ENCODE measurements at places on chromosomes 11 and 22.

DNA sequence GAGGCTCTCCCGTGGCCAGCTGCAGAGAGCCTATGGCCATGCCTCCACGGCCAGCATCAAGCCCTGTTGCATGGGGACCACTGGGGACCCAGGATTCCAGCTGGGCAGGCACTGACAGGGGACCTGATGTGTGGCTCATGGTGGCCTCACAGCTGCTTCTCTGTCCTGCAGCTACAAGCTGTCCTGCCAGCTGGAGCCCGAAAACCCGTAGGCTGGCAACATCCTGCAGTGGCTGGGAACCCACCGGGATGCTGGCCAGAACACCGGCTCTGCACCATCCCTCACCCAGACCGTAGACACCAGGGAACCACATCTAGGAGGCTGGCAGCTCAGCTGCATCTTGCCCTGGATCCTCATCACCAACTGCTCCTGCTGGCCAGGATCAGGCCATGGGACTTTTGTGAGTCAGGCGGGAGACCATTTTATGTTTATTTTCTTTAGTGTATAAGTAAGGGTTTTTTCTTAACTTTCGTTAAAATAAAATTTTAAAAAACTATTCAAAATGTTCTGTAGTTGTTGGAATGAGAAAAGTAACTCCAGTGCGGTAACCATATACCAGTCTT lies 7.9 kb downstream of the RGL4 start:
- DNase-seq: no peak

DNA sequence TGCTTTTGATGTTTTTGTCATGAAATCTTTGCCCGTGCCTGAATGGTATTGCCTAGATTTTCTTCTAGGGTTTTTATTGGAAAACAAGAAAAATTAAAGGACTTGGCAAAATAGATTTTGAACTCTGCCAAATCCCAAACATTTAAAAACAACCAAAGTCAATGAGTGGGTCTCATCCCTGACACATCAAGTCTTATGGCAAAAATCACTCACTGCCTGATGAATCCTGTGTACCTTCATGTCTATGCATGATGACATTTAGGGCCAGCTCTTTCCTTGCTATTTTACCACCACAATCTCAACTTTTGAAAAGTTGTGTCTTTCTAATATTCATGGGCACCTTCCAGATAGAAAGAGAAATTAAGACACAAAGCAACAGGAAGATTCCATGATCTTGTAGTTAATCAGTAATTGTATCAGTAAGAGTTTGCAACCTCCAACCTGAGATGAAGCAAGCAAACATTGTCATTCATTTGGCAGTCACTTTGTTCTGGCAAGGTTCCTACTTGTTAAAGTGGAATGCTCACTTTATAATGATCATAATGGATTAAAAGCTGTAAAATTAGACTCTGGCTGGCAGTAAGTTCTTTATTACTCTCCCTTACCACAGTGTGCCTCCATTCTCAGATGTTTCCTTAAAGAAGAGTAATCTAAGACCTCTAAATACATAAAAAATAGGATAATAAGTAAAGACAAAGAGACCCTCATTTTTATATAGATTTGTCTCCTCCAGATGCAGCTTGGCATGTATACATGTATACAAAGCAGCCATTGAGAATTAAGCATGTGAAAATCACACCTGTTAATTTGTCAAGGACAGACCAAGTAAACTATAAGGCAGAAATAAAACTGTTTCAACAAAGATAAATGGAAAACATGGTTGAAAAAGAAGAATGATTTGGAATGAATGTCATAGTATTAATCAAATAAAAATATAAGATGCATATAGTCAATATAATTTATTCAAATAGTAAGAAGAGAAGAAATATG lies 51.6 kb downstream of the ETS1 start:
- DNase-seq: no peak

DNA sequence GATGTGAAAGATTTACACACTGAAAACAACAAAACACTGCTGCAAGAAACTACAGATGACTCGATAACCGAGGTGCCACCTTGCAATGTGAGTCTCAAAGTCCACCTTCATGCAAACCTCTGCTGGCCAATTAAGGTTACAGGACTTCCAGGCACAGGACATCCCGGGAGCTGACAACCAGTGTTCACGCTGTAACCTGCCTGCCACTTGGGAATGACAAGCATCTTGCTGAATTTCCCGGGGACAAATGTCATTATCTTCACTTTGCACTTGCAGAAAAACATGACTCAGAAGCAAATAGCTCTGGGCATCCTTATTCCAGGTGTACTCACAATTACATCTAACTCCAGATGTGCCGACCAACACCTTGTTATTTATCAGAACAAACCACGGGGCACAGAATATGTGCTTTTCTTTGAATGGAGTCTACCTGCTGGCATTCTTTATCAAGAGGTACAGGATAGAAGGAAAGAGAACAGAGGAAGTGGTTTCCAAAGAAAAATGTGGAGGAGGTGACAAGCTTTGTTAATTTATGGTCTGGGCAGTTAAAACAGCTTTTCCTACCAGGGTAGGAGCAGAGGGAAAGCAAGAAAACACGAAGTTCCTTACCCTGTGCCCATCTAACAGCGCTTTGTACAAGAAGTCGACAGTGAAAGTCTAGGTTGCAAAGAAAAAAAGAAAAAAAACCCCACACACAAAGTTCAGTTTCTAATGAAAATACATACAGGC lies 72.3 kb downstream of the SHANK2 start:
- DNase-seq: no peak

DNA sequence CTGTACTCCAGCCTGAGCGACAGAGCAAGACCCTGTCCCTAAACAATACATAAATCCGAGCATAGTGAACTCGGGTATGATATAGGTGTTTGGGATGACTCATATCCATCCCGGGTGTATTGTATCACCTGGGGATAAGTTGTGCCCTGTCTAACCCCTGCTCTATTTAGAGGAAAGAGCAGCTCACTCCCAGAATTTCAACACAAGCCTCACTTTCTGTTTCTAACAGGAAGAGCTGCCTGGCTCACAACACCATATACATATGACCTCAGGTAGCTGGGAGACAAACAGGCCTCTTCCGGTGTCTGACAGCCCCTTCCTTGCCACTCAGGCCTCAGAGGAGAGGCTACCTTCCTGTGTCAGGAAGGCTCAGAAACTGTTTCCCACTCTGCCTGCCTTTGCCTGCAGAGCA lies 9.9 kb upstream of the MICALL1 start:
- no peak for DNase-seq

- no peak for DNase-seq
These were observed 6.5 kb downstream of the ADORA2A start for GRCh38 chr22:24433828-24434470.

- DNase-seq: no peak
These were observed 842 bp downstream of the HEPACAM start for GRCh38 chr11:124934862-124935547.

DNA sequence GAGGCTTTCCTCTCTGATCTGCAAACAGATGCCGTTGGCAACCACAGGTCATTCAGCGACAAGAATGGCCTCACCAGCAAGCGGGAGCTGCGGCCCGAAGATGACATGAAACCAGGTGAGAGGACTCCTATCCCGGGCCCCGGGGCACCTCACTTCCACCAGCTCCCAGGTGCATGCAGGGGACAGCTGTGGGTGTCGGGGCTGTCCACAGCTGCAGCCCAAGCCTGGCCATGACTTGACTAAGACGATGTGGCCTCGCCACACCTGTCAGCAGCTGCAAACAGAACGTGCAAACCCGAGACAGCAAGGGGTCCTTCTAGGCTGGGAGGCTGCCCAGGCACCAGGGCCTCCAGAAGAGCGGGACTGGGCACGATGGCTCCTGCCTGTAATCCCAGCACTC lies 3.6 kb downstream of the GAL start:
- DNase-seq: no peak

DNA sequence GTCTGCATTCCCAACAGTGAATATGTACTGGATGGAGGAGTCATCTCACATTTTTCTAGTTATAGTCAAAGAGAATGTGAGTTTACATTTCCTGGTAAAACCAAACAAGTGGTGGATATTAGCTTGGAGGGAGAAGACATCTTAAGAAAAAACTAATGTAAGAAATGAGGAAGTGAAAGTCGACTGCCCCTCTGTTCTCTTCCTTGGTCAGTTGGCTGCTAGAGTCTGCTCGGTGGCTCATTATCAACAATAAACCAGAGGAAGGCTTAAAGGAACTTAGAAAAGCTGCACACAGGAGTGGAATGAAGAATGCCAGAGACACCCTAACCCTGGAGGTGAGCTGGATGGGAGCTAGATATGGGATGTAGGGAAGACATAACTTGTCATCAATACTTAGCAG lies 5.8 kb downstream of the SLC22A9 start:
- no peak for DNase-seq

GRCh38 chr11:33819278-33820035 lies 45.1 kb upstream of the FBXO3 start:
- DNase-seq: no peak

GRCh38 chr11:24965748-24966147 lies 468.9 kb downstream of the LUZP2 start:
- no peak for DNase-seq

DNA sequence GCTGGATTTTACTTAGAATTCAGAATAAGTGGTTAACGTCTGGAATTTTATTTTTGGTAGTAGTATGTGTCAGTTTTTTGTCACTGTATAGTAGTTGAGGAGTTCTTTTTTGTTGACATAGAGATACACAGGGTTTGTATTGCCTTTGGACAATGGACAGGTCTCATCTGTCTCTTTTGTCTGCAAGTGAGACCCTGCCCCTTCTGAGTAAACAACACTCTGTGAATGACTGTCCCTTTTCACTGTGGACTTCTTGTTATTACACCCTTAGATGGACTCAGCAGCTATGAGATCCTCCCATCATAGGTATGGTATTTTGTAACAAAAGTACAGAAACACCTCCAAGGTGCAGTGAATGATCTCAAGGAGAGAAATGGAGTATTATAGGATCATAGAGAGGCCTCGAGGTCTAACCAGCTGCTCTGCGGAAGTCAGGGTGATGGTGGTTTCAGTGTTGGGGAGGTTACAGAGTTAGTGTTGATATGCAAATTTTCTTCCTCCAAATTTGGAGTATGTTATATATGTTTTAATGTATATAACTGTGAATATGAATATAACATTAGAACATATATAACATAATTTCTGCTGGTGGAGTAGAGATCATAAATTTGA lies 7.8 kb downstream of the PPP6R3 start:
- no peak for DNase-seq

DNA sequence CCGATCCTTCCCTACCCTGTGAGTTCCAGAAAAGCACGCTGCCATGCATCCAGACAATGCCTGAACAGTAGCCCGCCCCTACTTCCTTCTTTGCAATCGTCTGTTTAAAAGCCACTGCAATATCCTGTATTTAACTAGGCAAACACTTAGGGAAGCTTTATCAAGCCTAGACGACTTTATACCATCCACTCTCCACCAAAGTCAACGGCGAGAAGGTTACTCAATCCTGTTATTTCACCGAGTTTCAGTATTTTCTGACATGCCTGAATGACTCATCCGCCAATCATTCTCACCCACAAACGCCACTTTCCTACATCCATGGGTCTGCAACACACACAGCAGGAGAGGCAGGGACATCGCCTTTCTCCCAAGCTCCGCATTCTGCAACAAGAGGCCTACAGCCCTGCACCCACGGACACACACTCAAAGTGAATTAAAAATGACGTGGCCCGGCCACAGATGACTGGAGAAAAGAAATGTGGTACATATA lies 9.3 kb downstream of the CELSR1 start:
- no peak for DNase-seq

GRCh38 chr22:44403166-44403565 lies 90.4 kb upstream of the SHISAL1 start:
- no peak for DNase-seq

GRCh38 chr22:25364281-25364680 lies 144.8 kb downstream of the CRYBB2 start:
- no peak for DNase-seq

DNA sequence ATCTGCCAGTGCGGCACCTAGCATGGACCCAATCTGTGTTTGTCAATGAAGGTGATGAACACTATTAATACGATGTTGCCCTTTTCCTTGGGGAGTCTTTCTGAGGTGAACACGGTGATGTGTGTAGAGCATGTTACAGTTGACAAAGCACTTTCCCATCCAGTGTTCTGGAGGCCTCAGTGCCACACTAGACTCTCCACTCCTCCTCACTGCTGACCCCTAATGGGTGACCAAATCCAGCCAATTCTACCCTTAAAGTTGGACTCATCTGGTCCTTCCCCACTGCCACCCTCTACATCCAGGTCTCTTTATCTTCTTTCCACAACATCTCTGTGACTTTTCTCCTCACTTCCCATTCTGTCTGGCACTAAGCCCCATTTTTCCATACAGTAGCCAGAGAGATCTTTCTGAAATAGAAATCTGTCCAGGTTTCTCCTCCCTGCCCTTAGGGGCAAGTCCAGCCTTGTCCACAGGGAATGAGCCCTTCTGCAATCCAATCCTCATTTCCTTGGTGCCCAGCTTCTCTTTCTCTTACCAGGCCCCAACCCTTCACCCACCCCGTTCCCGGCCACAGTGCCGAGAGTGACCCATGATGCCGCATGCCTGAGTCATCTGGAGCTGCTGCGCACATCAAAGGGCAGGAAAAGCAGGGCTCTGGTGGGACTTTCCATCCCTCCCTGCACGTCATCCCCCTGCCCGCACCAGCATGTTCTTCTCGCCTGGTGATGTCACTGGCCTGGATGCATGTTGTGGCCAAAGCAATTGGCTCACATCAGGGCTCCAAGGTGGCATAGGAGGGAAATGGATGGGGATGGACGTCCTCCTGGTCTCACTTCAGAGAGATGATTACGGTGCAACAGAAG lies 64.2 kb downstream of the RASSF10 start:
- no peak for DNase-seq

All from NCI-H1930 (cell line).